ENCODE measurements at places on chromosomes 6 and 20.

- no peak for DNase-seq
Observed at GRCh38 chr6:18962361-18962905, 575.3 kb downstream of the RNF144B start.

GRCh38 chr20:56689852-56690485 is 60.9 kb downstream of the TFAP2C start:
- DNase-seq, result peak; percentile 51

DNA sequence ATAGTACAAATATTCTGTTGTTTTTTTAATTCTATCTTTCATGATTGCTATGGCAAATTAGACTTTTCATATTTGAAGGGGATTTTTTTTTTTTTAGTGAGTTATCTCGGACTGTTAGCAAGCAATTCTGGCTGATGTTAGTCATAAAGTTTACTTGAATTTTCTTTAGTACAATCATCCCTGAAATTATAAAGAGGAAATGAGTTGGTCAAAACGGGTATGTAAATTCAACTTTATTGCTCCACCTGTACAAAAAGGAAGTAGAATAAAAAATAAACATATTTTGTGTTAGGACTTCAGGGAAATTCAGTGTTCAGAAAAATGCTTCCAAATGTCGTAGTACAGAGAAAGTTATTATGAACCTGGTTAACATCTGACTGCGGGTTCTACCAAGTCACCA is 40.3 kb downstream of the PPP1R14C start:
- DNase-seq, result no peak

- peak; percentile 24 for DNase-seq
Observed at GRCh38 chr6:126180585-126180984, 159.3 kb upstream of the CENPW start.

GRCh38 chr6:35725721-35726438 is 11.0 kb upstream of the ARMC12 start:
- DNase-seq, result no peak

DNA sequence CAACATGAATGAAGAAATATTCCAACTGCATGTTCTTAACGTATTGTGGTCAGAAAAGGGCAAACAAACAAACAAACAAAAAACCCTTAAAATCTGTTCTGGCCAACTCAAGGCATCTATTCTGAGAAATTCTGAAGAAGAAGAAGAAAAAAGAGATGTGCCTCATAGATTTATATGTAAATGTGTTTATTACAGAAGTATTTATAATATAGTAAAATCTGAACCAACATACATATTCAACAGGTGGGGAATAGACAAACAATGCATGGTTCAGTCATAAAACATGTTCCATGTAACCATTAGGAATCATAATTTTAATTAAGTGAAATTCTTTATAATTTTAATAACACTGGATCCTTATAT is 616 bp downstream of the BTN3A2 start:
- no peak for DNase-seq

- no peak for DNase-seq
Observed at GRCh38 chr6:33848484-33848883, 44.7 kb upstream of the MLN start.

GRCh38 chr6:104640150-104640700 is 219.5 kb downstream of the HACE1 start:
- DNase-seq, result no peak

DNA sequence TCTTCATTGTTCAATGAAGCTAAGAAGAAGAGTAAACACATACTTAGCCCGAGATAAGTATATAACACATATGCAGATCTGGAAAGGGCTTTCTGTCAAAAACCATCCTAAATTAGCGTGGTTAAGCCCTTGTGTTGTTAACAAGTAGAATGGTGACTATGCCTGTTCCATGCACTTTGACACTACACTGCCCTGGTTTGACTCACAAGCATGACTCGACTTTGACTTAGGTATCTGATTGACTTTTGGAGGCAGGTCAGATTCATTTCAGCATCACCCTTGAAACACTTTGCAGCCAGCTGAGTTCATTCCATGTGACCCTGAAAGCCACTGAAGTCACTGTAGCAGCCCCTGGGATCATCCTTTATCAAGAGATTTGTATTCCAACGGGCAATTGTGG is 239.8 kb downstream of the TBX18 start:
- no peak for DNase-seq

- no peak for DNase-seq
Observed at GRCh38 chr20:38543014-38543906, 37.7 kb upstream of the ADIG start.

GRCh38 chr6:31888276-31889258 is 8.9 kb downstream of the EHMT2 start:
- DNase-seq, result no peak

- no peak for DNase-seq
Observed at GRCh38 chr6:26524722-26525370, 13.3 kb upstream of the HMGN4 start.

DNA sequence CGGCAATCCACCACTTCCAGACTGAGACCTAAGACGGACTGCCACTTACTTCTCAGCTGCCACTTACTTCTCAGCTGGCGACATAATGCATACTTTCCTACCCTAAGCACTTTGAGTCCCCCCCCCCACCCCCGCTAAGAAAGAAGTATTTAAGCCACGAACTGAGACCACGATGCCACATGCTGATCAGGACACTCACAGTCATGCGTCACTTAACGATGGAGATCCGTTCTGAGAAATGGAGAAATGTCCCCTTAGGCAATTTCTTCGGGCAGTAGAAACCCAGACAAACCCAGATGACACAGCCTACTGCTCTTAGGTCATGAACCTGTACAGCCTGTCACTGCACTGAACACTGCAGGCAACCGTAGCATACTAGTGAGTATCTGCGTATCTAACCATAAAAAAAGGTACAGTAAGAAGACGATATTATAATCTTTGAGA is 690 bp downstream of the IFNGR1 start:
- peak; percentile 44 for DNase-seq

- no peak for DNase-seq
Observed at GRCh38 chr6:21601339-21601923, 7.9 kb downstream of the SOX4 start.

DNA sequence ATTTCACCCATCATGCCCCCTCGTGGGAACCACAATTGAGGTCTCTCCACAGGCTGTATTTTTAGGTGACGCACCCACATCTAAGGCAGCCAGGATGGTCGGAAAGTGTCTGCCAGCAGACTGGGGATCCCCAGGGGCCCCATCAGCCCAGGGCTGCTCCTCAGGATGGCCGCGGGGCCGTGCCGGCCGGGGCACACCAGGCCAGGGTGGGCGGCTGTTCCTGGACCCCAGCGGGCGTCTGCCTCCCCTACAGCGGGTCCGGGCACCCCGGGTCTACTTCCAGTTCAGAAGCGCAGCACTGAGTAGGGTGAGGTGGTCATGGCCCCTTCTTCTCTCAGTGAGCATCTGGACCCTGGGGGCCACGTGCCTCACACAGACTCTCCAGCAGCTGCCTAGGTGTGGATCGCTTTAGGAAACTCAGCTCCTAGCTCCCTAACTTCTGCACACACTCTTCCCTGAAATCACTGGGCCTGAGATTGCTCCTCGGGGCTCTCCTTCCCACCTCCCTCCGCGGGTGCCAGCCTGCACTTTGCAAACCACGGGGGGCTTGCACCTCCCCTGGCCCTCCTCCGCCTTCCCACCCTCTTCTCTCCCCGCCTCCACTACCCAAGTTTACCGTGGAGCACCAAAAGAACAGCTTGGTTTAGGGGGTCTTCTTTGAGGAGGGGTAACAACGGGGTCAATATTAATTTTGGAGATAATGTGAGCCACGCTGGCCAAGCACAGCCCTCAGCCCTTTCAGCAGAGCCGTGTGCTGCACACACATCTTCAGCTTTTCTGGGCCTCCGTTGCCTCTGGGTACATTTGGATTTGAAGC is 14.2 kb upstream of the FOXC1 start:
- DNase-seq, result no peak

GRCh38 chr6:142934106-142934505 is 10.9 kb downstream of the HIVEP2 start:
- no peak for DNase-seq

GRCh38 chr6:38192487-38192886 is 373.0 kb downstream of the ZFAND3 start:
- DNase-seq, result no peak

GRCh38 chr6:78605909-78606446 is 261.4 kb upstream of the IRAK1BP1 start:
- DNase-seq, result peak; percentile 73

DNA sequence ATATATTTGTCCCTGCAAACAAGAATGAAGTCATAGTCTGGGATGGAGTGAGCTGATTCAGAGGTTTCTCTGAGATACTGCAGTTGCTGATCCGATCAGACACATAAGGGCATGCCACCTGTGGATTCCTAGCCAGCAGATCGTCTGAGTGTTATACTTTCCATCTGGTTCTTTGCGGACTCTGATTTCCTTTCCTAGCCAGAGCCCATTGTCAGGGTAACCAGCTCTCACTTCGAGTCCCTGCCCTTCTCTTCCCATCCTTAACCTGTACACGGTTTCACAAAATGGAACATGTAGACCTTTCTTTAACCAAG is 100.9 kb downstream of the TMEM200A start:
- no peak for DNase-seq

DNA sequence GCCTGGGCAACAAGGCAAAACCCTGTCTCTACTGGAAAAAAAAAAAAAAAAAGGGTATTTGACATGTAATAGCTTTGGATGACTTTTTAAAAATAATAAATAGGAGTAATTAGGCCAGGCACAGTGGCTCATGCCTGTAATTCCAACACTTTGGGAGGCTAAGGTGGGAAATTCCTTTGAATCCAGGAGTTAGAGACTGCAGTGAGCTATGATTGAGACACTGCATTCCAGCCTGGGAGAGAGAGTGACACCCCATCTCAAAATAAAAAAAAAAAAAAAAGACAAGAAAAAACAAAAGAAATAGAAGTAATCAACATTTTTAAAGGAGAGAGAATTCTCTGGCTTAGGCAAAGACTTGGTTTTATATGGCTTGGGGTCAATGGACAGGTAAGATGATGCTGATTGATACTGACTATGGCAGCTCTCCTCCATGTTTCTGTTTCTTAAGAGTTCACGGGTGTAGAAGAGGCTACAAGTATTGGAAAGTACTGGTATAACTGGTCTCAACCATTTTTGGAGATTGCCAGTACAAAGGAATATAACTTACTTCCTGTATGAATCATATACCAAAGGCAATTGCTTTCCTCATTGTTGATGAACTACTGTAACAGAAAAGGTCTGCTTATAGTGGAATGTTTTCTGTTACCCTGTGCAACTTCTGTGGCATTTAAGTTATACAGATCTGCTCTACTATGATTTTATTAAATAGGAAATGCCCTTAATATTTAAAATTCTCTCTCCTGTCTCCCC is 10.1 kb downstream of the MAP3K5 start:
- DNase-seq, result no peak

DNA sequence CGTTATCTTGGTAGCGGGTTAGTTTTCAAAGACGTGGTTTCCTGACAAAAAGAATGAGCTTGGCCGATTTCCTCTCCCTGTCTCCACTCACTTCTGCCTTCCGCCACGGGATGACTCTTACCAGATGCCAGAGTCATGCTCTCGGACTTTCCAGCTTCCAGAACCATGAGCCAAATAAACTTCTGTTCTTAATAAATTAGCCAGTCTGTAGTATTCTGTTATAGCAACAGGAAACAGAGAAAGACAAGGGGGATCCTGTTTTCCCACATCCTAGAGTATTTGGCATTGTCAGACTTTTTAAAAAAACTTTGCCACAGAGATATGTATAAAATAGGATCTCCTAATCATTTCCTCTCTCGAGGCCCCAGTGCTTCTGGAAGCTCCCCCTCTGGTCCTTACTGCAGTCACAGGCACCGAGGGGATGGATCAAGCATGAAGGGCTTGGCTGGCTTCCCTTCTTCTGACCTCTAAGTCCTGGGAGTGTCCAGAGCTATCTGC is 84.9 kb upstream of the NAA20 start:
- peak; percentile 87 for DNase-seq

- no peak for DNase-seq
Observed at GRCh38 chr20:24813080-24813479, 136.0 kb upstream of the CST7 start.

DNA sequence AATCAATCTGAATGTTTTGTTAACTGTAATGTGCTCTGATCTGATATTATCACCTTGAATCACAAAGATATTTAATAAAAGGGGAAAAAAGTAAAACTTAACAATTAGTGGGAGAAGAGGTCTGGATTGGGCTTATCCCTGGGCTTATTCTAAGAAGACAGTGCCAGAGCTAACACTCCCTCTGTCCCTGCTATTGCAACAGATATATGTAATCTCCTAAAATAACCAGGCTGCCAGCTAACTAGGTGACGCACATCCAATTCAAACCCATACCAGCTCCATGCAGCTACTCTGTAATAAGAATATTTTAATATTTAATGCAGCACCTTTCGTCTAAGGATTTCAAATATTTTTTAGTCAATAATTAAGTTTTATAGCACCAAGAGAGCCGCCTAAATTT is 330.1 kb upstream of the MARCKS start:
- no peak for DNase-seq

GRCh38 chr6:163346497-163346961 is 68.0 kb upstream of the QKI start:
- DNase-seq, result no peak

DNA sequence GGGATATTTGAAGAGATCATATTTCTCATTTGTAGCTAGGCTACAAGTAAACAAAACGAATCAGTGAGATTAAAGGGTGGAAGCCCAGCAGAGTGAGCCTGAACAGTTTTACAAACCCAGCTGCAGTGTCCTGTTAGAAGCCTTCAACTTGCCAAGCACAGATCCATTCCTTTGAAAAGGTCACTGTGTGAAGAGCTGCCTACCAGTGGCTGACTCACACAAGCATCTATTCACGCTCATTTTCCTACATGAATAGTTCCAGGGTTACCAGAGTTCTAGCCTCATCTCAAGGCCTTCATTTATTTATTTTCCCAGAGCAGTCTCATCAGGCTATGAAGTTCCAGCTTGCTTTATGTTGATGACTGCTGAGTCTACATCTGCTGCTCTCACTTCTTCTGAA is 25.7 kb upstream of the MLIP start:
- DNase-seq, result peak; percentile 37

DNA sequence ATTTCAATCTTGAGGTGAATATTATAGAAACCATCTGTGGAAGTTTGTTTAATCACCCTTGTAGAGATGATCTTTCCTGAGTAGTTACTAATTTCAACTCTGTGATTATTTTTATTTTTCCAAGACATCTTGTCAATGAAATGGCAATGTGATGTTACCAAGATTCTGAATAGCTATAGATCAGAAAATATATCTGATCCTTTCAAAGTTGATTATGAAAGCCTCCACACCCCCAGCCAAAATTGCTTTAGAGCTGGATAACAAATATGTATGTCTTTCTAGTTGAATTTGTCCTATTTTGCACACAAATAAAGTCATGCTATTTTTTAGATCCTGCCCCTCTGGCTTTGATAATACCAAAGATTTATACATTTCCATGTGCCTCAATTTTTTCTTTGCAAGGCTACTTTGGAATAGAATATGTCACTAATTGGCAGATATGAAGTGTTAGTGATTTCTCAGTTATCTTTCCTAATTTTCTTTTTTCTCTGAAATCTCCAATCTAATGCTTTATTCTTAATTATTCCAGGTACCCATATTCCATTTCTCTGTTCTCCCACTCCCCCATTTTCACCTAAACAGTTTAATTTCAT is 5.0 kb downstream of the SIM1 start:
- DNase-seq, result no peak
